Kidney epithelial cell (primary cell): ENCODE measurements at places on chromosomes 12 and 14.

- DNase-seq = no peak
Observed at GRCh38 chr14:73250781-73251500, 13.6 kb downstream of the PAPLN start.

DNA sequence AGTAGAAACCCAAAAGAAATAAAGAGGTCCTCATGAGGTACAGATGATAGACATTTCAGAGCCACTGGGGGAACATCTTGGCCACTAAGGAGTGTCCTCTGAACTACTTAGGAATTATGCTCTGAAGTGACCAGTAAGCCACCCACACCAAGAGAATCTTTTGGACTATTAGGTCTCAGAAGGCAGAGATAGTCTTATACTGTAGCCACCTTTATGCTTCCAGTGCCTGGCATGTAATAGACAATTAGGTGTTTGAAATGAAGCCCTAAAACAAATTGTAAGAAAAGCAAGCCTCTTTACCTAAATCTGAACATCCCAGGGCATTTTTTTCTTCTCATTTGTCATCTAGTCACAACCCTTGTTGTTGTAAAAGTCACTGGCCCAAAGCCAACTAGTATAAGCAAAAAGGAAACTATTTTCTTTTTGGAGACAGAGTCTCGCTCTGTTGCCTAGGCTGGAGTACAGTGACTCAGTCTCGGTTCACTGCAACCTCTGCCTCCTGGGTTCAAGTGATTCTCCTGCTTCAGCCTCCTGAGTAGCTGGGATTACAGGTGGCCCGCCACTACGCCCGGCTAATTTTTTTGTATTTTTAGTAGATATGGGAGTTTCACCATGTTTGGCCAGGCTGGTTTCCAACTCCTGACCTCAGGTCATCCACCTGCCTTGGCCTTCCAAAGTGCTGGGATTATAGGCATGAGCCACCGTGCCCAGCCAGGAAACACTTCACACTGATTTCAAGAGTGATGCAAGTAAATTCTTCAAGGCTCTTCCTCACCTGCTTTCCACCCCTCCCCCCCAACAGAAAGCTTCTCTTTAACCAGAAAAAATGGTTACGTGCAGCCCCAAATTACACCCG is 11.1 kb downstream of the PLEKHA5 start:
- no peak for DNase-seq

DNA sequence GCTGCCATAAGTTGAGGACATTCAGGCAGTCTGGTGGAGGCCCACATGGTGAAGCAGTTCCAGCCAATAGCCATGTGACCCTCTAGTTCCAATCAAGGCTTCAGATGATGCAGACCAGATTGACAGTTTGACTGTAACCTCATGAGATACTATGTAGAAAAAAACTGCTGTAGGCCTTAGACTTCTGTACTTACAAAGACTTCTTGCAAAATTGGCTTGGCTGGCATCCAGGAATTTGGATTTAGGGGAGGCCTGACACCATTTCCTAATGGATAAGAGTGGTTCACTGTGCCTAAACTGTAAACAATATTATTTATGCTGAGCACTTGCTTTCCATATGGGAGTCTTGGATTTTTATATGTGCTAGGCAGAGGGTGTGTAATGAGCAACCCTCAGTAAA is 76.4 kb downstream of the RGS6 start:
- DNase-seq = no peak

DNA sequence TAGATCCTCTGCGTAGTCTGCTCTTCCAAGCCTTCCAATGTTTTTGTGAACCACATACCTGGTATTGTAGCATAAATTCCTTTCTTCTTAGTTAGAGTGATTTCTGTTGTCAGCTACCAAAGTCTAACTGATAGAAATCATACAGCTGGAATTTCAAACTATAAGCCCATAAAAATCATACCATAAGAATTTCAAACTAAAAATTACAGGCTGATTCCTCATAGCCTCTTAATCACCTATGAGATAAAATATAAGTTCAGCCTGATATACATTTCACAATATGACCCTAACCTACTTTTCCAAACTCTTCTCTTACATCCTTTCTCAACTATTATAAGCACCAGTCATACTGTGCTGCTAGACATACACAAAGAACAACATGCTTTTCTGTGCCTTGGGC is 64.8 kb downstream of the PTHLH start:
- no peak for DNase-seq

DNA sequence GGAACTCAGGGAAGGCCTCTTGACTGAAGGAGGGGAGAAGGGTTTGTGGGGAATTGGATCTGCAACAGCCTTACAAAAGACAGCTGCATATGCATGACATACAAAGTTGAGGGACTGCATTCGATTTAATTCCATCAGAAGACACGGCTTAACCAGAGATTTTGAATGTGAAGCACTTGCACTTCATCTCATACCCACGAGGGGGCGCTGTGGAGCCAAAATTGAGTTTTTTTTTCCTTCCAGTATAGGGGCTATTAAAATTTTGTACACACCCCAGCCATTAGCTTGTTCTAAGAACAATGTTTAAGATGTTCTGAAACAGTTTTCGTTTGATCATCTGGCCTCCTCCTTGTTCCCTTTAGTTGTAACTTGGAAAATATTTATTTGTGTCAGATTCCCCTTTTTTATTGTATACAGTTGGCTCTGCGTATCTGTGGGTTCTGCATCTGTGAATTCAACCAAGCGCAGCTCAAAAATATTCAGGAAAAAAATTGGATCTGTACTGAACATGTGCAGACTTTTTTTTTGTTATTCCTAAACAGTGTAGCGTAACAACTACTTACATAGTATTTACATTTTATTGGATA is 1.6 kb downstream of the SUDS3 start:
- DNase-seq = no peak
